ENCODE measurements at places on chromosomes 1 and 21.
A peak's percentile ranks its signal among the peaks of the same experiment; 100 is the strongest.

DNA sequence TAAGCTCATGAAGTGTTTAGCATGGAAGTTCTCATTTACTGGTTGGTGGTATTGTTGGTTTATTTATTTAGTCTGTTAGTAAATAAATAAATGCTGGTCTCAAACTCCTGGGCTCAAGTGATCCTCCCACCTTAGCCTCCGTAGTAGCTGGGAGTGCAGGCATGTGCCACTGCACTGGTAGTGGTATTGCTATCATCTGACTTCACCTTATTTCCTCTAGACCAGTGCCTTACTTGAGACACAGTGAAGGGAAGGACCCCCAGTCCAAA lies 1.4 kb upstream of the SLC2A1 start:
- no peak for DNase-seq

- no peak for DNase-seq
Measured at GRCh38 chr1:150566589-150567340, 12.6 kb downstream of the MCL1 start.

GRCh38 chr1:41241749-41242341 lies at the start of gene SCMH1:
Gene SCMH1 (minus strand): TSS chr1:41242306. CDS start chr1:41186133, 56,173 bp downstream.
- peak; percentile 67 for DNase-seq

GRCh38 chr1:62269439-62269838 lies 49.8 kb downstream of the KANK4 start:
- DNase-seq, result no peak

DNA sequence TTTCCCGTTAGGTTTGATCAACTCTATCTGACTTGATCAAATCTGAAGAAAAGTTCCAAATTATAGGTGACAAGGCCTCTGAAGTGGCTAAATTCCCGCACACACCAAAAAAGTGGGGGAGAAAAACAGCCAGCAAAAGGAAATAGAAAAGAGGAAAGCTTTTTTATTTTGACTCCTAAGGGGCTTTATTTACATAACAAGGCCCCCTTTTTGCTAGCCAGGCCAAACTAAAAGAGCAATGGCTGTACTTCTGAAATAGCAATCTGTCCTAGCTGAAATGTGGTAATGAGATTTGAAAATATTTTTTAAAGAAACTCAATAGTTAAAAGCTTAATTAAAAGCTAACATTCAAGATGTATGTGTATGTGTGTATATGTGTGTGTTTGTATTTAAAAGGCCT lies 311.5 kb upstream of the POGK start:
- DNase-seq, result no peak

GRCh38 chr1:29931477-29932175 lies 695.3 kb downstream of the PTPRU start:
- no peak for DNase-seq

GRCh38 chr1:234125283-234125682 lies 220.8 kb downstream of the SLC35F3 start:
- DNase-seq, result peak; percentile 57

DNA sequence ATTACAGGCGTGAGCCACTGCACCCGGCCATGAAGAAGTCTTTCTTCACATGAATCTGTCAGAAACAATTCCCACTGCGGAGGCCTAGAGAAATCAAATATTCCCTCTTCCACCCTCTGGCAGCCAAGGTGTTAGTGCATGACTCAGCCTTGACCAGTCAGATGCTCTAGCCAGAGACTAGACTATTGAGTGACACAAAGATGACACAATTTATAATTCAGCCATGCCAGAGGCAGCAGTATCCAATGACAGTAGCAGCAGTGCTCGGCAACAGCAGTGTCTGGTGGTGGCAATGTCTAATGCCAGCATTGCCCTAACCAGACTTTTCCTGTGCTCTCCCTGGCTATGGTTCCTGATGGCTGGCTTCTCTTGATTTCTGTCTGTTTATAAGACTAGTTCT lies 8.7 kb downstream of the CTXND2 start:
- no peak for DNase-seq

DNA sequence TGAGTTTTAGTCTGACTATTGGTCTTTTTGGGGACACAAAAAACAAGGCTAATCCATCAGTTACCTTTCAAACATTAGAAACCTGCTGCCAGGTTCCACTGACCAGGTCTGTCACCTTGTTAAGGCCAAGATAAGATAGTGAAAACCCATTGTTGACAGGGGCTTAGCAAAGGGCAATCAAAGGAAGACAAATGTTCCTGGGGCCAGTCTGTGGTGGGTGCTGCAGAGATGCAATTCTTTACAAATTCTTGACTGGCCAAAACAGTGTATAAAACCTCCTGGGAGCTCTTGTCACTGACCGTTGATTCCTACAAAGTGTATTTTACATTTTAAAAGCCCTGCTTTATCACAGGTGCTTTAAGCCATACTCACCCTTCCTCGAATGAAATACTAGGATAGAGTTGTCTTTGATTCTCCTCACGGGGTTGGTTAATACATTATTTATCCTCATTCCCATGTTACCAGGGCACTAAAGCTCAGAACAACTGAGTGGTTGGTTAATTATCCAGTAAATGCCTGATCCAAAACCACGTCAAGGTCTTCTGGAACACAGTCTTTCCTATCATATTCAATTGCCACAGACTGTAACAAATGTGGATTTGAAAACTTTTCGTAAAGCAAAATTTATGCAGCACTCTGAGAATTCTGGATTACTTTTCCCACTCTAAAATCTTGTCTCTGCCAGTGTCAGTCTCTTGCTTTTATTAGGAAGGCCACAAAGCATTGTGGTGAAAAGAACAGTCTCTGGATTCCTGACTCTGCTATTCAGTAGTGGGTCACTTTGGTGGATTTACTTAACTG lies 77.2 kb downstream of the NRIP1 start:
- no peak for DNase-seq

GRCh38 chr1:98172578-98172977 lies 251.7 kb upstream of the DPYD start:
- no peak for DNase-seq

DNA sequence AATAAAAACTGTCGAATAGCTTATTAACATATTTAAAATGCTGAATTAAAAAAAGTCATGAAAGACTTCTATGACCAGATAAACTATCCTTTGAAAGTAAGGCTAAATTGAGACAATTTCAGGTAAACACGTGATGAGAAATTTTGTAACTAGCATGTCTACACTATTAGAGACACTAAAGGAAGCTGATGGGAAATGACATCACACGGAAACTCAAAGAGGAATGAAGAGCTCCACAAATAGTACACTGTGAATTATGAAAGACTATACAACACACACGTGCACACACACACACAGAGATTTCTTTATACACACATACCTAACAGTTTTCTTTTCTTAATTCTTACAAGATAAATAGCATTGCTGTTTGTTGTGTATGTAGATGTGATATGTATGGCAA lies 70.9 kb upstream of the PLA2G4A start:
- DNase-seq, result no peak

DNA sequence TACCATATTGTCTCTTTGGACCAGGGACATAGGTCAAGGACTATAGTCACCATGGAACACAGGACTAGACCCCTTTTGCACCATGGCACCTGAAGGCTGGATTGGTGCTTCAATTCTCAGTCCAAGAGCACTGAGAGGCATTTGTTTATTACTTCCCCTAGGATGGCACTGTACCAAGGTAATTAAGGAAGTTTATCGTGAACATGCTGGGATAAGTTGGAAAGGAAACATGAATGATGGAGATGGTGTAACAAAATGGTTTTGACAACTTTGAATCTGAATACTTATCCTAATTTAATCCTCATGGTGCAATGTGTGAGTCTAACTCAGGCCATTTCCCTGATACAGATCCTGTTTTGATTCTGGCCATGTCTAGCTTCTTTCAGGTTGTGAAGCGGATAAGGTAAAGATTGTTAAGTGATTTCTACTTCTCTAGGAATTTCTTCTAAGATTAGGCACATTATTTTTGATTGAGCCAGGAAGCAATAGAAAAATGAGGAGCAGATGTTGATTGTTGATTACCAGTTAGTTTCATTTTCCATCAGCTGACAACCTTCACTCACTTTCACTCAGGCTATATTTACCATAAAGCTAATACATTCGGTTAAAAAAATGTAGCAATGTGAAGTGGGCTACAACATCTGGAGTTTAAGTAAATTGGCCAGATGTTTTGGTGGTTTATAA lies 37.3 kb upstream of the SIPA1L2 start:
- DNase-seq, result no peak

DNA sequence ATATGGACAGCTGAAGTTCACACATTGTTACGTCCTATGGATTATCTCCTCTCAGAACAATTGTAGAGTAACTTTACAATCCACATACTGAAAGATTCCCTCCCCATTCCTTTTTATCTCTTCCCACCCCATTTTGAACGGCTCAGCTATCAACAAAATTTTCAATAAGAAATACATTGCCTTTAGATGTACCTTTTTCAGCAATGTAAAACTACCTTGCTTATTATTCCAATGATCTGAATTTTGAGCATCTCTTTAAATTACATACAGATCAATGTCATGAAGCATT lies 503.7 kb downstream of the SMYD3 start:
- DNase-seq, result no peak

DNA sequence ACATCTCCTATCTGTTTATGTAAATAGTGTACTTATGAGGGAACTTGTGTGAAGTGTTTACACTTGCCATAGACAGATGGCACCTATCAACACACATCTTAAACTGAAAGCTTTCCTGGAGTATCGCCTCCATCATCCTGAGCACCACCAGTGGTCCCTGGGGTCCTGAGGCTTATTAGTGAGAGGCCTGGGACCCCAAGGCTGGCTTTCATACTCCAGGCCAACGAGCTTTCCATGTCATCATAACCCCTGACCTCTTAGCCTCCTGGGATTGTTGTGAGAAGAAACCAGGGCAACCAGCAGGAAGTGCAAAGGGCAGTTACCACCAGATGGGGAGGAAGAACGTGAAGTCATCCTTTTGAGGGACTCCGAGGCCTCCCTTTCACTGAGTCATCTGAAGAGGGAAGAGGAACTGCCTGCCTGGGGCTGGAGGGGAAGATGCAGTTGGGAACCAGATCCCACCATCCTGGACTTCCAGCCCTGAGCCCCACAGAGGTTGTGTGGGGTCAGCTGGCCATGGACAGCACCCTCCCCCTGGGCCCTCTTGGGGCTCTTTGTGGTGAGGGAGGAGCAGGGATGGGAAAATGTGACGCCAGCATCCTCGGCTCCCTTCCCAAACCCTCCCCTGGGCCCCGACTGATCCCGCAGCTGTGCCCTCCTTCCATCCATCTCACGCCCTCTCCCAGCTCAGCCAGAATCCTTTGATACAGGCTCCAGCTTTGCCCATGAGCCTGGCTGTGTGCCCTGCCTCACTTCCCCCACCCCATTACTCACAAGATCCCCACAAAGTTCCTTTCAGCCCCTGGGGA lies 5.8 kb downstream of the INKA2 start:
- DNase-seq, result no peak

DNA sequence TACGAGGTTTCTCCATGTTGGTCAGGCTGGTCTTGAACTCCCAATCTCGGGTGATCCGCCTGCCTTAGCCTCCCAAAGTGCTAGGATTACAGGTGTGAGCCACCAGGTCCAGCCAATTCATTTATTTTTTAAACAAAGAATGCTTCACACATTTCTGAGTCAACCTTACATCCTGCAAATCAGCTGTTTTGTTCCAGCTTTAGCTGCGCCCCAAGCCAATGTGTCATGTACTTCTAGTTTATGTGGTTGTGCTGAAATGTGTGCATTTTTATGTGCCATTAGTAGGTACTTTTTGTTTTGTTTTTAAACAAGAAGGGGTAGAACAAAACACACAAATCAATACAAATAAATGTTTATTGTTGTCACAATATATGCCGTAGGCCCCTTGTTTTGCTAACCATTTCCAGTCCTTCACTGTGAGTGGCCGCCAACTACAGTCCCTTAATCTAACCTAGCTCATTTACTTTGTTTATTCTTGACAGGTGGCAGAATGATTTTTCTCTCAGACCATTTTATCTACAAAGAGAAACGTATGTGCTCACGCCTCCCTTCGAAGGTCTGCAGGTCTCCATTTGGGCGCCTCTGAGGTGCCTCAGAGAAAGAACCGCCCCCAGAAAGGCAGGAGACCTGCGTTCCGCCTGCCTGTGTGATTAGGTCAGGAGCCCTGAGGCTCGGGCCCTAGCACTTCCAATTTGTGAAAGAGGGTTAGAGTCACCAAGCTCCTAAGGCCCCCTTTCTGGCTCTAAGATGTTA lies 2.8 kb upstream of the CASQ2 start:
- no peak for DNase-seq

DNA sequence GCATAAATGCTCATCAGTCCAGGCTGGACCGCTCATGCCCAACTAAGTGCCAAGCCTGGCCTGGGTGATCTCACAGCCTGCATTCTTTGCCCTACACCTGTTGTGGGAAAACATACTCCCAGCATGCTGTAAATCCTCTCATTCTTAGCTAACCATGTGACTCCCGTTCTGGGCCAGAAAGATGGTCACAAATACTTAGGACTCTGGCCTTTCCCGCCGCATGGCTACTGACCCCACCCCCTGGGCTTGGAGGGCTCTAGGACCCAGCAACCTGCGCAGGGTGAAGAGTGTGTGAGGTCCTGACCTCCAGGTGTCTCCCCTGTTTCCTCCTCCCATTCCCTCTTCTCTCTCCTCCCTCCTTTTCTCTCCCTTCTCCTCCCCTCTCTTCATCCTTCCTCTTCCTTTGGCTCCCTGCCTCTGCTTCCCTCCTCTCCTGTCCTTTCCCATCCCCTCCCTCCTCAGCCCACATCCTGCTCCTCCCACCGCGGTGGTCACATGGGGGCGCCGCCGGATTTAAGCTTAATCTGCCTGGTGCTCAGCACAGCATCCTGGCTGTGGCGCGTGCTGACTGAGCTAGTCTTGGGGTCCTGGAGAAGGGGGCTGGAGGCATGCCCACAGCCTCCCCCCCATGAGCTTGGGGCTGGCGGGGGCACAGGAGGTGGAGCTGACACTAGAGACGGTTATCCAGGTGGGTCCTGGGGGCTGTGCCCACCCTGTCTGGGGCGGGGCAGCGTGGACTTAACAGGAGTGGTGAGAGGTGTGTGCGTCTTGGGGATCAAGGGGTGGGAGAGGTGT lies at the start of gene CROCC:
Gene CROCC (plus strand): TSS at position 541 of the 795 bp plus-strand sequence. CDS start 88 bp downstream, at position 629.
- DNase-seq, result peak; percentile 75

- no peak for DNase-seq
Measured at GRCh38 chr21:22791376-22791775, 1793.2 kb downstream of the NCAM2 start.

- DNase-seq, result no peak
Measured at GRCh38 chr1:152244576-152245273, 20.7 kb upstream of the HRNR start.

DNA sequence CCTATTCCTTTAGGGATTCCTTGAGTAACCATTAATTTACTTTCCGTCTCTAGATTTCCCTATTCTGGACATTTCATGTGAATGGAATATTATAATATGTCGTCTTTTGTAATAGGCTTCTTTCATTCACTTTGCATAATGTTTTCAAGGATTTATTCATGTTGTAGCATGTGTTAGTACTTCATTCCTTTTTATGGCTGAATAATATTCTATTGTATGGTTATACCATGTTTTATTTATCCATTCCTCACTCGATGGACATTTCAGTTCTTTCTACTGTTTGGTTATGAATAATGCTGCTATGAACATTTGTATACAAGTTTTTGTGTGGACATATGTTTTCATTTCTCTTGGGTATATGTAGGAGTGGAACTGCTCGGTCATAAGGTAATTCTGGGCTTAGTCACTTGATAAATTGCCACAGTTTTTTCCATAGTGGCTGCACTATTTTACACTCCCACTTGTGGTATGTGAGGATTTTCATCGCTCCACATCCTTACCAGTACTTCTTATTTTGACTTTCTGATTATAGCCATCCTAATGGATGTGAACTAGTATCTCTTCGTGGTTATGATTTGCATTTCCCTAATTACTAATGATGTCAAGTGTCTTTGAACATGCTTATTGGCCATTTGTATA lies 17.7 kb downstream of the PPP2R5A start:
- no peak for DNase-seq

- peak; percentile 85 for DNase-seq
Measured at GRCh38 chr1:209627732-209628196, 24.5 kb downstream of the LAMB3 start.

Data from neuronal stem cell (in vitro differentiated cells).